Caki2 (cell line): ENCODE measurements at places on chromosomes 11 and 22. TPM values are rescaled to one million over a fixed set of nuclear protein-coding genes. Genes with fewer than 3 reads are reported as not detected.

The MMP10 gene
- total RNA-seq: 2.1 TPM in 1 of 2 replicates, not detected in the other

GRCh38 chr11:73234471-73235181 lies 16.5 kb downstream of the P2RY2 start:
- no peak for DNase-seq

The MS4A7 gene
- total RNA-seq: not detected in 2 replicates

The WNT11 gene
- 3.7 and 4.9 TPM in 2 replicates for total RNA-seq

GRCh38 chr22:47620391-47620790 lies 857.9 kb downstream of the TBC1D22A start:
- no peak for DNase-seq
